ENCODE measurements at places on chromosomes 4 and X.
A peak's percentile ranks its signal among the peaks of the same experiment; 100 is the strongest.

GRCh38 chr4:15385928-15386327, 41.9 kb upstream of the C1QTNF7 start:
- DNase-seq: no peak

DNA sequence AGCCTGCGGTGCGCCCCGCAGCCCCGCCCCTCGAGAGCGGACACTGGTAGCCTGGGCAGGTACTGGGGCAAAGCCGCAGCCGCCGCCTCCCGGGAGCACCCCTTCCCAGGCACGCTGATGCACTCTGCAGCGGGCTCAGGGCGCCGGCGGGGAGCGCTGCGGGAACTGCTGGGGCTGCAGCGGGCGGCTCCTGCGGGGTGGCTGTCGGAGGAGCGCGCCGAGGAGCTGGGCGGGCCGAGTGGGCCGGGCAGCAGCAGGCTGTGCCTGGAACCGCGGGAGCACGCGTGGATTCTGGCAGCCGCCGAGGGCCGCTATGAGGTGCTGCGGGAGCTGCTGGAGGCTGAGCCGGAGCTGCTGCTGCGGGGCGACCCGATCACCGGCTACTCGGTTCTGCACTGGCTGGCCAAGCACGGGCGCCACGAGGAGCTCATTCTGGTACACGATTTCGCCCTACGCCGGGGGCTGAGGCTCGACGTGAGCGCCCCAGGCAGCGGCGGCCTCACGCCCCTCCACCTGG, 401 bp downstream of the SOWAHD start:
- no peak for DNase-seq

DNA sequence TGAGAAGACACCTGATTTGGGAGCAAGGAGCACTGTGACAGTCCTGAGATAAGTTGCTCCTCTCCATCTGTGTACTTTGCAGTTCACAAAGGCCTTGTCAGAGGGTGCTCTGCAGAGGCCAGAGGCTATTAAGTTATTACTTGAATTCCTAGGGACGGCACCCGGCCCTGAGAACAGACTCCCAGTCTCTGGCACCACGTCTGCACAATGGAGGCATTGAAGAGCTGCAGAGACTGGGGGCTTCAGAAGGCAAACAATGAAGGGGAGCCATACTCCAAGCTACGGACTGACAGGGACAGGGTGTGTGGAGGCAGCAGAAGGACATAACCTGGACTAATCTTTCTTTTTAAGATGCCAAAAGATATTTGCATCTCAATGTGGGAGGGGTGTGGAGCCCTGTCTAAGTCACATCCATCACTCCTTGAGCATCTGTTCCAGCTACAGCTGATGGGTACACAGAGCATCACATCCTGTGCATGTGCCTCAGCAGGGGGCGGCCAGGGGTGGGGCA, 11.5 kb downstream of the RASGEF1B start:
- no peak for DNase-seq

- peak; percentile 94 for DNase-seq
These were observed 5.0 kb downstream of the SPON2 start for GRCh38 chr4:1167244-1167949.

DNA sequence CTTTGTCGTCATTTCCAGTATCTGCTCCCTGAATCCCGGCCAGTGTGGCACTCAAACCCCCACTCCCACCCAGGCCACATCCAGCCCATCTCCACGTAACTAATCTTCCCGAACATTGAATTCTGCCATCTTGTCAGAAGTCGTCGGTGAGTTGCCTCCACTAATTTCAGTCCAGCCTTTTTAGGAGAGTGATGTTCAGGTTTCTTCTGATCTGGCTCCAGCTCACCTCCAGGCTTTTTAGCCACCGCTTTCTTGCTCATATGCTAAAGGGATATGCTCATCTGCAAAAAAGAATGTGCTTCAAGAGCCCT, 1.3 kb downstream of the TMEM165 start:
- DNase-seq: no peak

- DNase-seq: peak; percentile 1
These were observed at the start of gene CDS1 for GRCh38 chr4:84582988-84583875. Gene CDS1, plus strand, starts transcription at chr4:84583127. Its CDS starts 275 bp downstream, at chr4:84583402.

DNA sequence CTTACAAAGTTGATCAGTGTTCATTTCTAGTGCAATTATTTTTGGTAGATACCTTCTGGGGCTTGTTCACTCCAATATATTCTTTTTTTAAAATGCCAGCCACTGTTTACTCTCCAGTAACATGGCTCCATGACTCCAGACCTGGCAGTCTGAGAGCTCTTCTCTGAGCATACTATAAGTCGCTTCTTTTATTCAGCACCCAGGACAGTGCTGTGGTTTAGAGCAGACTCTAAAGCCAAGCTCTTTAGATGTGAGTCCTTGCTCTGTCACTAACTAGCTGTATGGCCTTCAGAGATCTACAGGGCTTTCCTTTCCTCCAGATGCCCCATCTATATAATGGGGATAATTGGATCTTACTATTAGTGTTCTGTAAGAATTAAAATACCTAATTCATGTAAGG, 200.2 kb upstream of the FAM241A start:
- DNase-seq: no peak

GRCh38 chr4:176919631-176920030, 126.9 kb upstream of the VEGFC start:
- no peak for DNase-seq

DNA sequence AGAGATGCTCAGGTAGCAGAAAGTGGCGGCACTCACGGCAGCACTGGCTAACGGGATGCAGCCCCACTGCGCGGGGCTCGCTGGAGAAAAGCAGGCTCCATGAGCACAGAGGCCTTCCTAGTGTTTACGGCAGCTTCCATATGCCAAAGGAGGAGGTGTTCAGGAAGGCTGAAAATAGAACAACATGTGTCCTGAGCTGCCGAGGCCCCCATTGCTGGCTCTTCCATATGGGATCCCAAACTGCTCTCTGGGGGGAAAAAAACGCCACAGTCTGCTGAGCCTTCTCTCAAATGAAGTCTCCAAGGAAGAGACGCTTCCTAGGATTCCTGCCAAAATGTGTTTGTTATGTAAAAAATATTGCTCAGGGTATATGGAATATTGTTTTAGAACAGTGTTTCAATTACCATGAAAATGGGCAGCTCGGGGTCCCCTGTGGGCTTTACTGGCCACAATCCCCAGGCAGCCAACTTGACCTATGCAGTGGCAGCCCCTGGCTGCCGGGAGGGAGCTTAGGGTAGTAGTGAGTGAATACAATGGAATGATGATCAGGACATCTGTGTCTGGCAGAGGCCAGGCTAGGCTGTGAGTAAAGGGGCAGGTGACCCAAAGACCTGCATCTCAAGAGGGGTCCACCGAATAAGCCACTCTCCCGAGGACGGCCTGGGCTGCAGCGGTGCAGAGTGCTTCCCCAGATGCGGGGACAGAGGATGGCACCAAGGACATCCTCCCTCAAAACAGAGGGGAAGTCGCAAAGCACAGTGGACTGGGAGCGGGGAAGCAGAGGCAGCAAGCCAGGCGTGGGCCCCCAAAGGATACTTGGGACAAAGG, 170.1 kb downstream of the AFAP1 start:
- no peak for DNase-seq
